ENCODE measurements at places on chromosomes 6 and 20.

DNA sequence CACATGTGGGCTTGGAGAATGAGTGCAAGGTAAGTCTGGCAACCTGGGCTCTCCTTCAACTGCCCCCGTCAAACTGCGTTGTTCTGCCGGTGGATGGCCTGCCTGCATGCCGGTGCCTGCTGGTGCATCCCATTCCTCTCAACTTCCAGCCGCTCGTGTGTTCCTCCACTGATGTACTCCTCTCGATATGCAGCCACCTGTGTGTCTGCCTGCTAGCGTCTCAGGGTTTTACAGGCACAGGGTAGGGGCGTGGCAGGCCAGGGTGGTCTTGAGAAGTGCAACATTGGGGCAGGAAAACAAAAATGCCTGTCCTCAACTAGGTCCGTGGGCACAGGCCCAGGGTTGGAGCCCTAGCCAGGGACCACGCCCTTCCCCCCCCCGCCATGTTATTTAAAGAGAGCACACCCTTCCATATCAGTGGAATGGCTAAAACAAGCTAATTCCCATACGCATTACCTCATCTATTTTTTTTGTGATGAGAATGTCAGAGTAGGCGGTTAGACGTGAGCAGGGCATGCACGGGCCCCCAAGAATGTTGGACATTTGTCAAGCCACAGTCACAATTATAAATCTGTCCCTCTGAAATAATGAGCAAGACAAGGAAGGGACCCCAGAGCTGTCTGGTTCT is 33.2 kb downstream of the SERPINB6 start:
- DNase-seq, result no peak

DNA sequence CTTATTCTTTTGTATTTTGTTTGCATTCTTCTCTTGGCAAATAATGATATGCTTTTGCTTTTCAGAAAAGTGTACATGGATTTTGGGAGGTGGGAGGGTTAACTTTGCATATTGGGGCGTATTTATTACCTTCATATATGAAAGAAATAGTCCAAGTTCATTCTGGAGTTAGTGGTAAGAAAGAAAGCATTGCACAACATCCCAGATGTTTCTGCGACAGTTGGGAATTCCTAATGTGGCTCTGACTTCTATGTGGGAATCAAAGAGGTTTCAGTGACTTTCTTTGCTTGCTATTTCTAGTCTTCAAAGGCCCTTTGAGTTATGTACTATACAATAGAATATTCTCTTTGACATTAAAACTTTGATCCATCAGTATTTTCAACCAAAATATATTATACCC is 78.1 kb downstream of the MMUT start:
- no peak for DNase-seq

DNA sequence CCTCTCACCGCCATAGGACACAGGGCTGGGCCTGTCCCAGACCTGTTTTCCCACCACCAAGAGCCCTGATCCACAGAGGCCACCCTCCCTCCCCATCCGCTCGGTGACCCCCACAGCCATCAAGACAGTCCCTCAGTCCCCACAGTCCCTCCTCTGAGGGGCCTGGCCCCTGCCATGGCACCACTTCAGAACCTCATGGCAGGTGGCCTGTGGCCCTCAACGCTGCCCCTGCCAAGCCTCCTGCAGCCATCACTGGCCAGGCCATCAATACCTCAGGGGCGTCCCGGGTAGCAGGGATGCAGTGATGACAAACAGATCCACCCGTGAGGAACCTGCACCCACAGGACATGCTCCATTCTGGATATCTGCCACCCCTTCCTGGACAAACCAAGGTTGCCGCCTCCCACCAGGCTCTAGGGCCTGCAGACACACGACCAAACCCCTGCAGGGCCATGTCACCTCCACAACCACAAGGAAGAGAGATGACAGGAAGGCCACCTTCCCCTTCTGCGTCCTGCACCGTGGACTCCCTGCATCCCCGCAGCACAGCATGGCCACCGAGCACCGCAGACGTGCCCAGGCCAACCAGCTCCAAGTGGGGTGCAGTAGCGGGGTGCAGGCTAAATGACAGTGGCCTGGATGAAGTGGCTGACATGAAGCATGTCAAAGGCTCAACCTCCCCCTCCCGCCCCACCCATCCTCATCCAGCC is 14.0 kb downstream of the TAF4 start:
- DNase-seq, result no peak

DNA sequence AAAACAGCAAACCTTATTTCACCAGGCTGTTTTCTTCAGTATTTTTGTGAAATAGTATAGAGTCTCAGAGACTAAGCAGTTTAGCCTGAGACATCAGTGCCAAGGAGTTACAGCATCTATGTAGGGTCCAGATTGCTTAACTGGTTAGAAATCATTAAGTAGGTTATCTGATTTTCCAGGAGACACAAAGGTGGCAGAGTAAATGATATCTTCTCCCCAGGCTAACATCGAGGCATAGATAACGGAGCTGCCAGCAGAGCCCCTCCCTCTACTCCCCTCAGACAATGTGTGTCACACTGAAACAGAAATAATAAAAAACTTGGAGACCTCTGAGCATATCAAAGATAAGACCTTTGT is 473.0 kb upstream of the CITED2 start:
- no peak for DNase-seq

GRCh38 chr6:22828179-22829062 is 259.1 kb downstream of the HDGFL1 start:
- peak; percentile 96 for DNase-seq

DNA sequence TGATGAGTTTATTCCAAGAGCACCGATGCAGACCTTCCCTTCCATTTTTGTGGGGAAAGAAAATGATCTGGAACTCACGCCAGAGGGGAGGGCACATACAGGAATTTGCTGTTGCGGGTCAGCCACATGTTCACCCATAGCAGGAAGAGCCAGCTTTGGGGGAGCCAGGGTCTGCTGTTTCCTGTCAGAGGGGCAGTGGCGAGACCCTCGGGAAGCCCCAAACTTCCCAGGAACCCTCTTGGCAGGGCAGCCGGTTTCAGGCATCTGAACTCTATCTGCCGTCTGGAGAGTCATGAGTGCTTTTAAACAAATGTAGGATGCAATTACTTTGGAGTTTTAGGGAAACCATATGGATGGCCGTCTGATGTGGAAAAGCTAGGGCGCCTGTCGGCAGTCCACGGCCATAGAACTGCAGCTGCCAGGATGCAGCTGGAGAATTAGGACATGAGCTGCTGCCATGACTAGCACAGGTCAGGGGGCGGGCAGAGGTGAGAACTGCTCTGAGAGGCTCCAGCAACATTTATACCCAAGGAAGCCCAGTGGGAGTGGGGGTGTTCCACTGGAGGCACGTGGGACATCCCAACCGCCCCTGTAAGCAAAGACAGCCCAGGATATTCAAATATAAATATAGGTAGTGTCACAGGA is 14.8 kb upstream of the SERPINB9 start:
- no peak for DNase-seq

GRCh38 chr6:139871803-139872510 is 497.5 kb upstream of the CITED2 start:
- DNase-seq, result no peak

DNA sequence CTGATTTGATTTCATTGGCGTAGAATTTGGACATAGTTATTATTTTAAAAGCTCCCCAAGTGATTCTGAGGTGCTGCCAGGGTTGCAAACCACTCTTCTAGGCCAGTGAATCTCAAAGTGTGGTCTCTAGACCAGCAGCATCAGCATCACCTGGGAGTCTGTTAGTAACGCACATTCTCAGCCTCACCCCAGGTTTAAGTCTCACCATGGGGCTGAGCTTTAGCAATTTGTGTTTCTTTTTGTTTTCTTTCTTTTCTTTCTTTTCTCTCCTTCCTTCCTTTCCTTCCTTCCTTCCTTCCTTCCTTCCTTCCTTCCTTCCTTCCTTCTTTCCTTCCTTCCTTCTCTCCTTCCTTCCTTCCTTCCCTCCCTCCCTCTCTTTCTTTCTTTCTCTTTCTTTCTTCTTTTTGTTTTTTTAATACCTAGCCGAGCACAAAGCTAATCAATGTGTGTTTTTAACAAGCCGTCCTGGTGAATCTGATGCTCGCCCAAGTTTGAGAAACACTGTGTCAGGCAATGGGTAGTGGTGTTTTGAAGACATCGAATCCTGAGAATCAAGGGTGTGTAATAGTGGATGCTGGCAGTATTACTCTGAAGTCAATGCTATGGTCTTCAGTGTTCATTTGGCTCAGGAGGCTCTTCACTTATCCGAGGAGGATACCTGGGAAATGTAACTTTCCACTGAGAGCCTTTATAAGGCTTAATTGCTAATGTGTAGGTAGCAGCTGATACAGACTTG is 104.9 kb downstream of the SLX4IP start:
- no peak for DNase-seq

DNA sequence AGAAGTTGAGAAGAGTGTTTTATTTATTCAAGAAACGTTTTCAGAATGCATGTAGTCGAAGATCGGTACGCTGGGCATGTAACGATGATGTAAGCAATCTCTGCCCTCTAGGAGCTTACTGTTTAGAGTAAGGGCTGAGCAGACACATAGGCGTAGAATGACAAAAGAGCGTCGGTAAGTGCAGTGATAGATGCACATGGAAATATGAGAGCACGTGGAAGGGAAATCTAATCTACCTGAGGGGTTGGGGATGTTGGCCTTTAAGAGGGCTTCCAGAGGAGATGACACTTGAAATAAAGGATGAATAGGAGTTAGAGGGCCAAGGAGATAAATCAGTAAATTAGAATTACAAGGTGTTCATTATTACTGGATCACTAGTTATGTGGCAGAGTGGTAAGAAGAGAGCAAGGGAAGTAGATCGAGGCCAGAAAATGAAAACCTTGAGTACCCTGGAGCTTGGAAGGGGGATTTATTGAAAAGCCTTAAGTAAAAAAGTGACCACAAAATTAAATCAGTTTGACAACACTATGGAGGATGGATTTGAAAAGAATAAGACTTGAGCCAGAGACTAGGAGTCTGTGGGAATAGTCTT is 782 bp downstream of the TRMT11 start:
- no peak for DNase-seq

- DNase-seq, result no peak
These were observed 124.6 kb downstream of the MYB start for GRCh38 chr6:135305684-135306083.

- DNase-seq, result no peak
These were observed 58.9 kb upstream of the TRAF3IP2 start for GRCh38 chr6:111664565-111665030.

- DNase-seq, result no peak
These were observed 94.9 kb upstream of the ADGRF1 start for GRCh38 chr6:47137073-47137472.

DNA sequence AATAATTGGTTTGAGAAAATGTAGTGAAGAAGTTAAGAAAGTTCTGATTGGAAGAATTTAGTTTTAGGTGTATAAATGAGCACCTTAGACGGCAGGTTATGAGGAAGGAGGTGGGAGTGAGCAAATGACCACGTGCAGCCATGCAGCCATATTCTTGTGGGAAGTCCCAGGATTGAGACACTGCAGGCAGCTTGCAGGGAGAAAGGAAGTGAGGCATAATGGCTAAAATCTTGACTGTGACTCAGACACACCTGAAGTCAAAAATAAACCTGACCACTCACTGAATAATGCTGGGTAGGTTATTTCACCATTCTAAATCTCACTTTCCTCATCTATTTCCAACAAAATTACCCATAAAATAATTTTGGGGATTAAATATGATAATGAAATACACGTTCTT is 16.6 kb downstream of the DSE start:
- DNase-seq, result peak; percentile 74

- DNase-seq, result no peak
These were observed 110.5 kb upstream of the SLC2A12 start for GRCh38 chr6:134162932-134163331.

DNA sequence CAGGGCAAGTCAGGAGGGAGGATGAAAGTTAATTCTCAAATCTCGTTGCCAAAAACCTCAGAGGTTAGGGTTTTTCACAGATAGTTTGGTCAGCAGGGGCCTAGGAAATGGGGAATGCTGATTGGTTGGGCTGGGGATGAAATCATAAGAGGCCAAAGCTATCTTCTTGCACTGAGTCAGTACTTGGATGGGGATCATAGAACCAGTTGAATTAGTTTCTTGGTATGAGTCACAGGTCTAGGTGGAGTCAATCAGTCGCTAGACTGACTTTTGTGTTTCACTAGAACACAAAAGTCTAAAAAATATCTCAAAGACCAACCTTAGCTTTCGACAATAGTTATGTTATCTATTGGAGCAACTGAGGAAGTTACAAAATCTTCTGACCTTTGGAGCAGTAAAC is 368.5 kb downstream of the TBC1D32 start:
- no peak for DNase-seq

- DNase-seq, result peak; percentile 7
These were observed 2.4 kb upstream of the MICB start for GRCh38 chr6:31495580-31495979.

DNA sequence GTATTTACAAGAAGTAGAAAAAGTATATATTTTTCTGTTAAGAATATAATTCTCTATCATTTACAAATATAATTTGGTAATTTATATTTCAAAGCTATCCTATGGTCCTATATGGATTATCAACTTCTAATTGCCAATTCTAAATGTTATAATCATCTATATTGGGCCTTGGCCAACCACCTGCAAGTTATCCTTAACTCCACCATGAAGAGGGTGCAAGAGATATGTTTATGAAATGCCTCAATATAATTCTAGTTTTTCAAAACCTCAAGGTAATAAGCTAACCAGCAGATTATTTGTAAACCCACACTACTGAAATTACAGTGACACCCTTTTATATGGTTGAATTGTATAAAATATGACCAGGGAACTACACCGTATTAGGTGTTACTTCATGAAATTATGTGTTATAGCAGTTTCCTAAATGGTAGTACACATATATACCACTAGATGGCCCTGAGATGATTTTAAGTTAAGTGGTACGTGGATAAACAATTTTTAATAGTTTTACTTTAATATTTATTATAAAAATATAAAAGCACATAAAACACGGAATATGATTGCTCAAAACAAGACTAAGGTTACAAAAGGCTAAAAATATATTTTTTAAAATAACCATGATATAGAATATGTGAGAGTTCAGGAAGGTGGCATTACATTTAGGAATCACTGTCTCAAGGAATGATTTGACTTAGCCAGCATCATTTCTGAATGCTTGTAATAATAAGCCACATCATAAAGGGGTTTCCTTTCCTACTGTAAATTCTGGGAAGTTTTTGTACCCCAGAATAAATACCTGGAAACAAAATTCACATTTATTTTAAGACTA is 9.8 kb upstream of the PNISR start:
- peak; percentile 36 for DNase-seq

GRCh38 chr20:48800177-48800576 is 27.6 kb downstream of the PREX1 start:
- no peak for DNase-seq

- no peak for DNase-seq
These were observed 694 bp downstream of the SLC17A9 start for GRCh38 chr20:62952968-62953838.

GRCh38 chr6:26033085-26033940 is 53.9 kb upstream of the HFE start:
- peak; percentile 91 for DNase-seq

- no peak for DNase-seq
These were observed 68.2 kb downstream of the RTN4IP1 start for GRCh38 chr6:106560996-106561685.

GRCh38 chr6:8562125-8562524 is 126.8 kb upstream of the SLC35B3 start:
- no peak for DNase-seq
